Pancreas (tissue), 10 donors: ENCODE measurements at places on chromosomes 2 and 18. TPM values are rescaled to one million over a fixed set of nuclear protein-coding genes. Genes with fewer than 3 reads are reported as not detected.

DNA sequence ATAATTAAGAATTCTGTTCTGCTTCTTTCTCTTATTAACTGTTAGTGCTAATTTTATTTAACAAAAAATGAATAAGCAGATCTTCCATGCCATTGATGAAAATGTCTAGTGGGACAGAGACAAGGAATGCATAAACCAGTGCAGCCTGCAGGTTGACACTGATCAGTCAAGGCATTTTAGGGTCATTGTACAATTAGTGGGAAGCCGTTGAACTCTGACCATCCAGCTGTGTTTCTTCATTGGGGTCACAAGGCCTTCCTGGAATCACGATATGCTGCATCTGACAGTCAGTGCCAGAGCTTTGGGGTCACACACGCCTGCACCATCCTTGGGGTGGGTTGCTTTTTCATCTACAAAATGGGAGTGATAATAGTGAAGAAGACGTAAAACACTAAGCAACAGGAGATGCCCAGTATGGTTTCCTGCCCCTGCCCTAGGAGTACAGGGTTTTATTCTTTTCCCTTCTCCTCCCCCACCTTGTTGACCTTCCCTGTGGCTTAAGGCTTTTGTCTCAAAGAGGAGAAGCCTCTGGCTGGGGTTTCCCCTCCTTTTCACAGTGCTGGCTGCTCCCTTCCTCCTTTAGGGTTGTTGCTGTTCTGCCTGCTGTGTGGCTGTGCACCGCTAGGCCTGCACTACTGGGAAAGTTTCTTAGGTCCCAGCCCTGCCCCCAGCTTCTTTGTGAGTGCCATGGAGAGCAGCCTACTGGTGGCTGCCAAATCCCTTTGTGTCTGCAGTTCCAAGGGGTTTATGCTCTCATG lies 245.6 kb downstream of the TPGS2 start:
- H3K27ac ChIP-seq = no peak overlapping the region
- no peaks in the 10 kb centered on the region for H3K36me3 ChIP-seq
- H3K4me3 ChIP-seq = no peak overlapping the region
- no peak for DNase-seq

Gene STARD6
- polyA plus RNA-seq = not detected

Gene OTOF
- 0.19 TPM for polyA plus RNA-seq

Gene KYNU
- 0.40 TPM for polyA plus RNA-seq
